ENCODE measurements at places on chromosomes 7 and 10.

DNA sequence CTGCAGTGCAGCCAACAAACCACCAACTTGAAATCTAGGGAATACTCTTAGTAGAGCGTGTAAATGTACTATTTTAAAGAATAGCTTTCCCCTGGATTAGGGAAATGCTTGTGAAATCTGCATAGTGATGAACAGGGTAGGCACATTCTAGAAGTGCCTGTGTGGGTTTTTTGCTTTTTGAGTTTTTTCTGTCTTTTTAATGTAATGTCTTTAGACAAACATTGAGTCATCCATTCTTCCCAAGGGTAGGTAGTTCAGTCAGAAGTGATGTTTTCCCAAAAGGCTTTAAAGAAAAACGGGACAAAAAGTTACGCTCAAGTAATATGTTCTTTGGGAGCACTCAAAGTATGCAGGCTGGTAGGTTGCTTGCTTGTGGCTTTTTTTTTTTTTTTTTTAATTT, 130.0 kb downstream of the AUTS2 start:
- DNase-seq, result no peak

DNA sequence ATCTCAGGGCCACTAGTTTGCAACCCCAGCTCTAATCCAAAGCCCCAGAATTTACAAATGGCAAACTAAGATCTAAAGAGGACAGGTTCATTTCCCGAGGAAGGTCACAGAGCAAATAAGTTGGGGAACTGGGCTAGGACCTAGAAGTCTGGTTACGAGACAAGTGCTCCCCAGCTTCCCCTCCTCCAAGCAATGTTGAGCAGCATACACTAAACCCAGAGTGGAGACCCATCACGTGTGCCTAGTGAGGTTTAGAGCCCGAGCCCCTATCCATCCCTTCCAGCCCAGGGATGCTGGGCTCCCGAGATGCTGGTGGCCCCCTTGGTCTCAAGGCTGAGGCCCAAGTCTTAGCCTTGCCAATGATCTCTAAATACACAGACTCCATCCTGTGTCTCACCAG, 209.5 kb upstream of the ZMIZ1 start:
- no peak for DNase-seq

DNA sequence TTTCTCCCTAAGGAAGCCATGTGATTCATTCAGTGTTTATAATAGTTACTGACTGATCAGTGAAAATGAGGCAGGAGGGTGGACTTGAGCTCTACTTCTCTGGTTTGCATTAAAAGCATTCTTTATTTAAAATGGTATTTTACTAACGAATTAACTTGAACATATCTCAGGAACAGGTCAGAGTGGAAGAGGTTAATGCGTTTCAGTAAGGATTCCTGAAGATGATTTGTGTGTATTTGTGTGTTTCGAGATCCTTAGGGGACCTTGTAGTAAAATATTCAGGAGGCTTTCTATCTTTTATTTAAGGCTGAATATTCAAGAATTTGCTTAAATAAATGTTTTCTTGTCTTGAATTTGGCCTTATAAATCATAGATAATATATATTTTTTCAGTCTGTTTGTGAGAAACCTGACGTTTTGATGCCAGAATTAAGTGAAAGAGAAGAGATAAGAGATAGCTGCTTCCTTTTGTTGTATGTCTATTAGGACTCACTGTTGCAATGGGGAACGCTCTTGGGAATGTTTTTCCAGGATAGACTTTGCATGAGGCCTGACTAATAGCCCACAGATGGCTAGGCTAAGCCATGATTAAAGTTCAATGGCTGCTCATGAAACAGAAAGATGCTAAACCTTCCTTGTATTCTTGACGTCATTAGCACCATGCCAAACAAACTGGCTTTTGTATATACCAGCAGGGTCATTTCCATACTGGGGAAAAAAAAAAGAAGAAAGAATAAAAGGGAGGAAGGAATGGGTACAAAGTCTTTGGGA, 93.8 kb upstream of the MTPN start:
- no peak for DNase-seq

- no peak for DNase-seq
These were observed 292.4 kb upstream of the SMIM30 start for GRCh38 chr7:113410796-113411195.

GRCh38 chr7:128858380-128859231, 4.0 kb upstream of the ATP6V1F start:
- DNase-seq, result no peak

DNA sequence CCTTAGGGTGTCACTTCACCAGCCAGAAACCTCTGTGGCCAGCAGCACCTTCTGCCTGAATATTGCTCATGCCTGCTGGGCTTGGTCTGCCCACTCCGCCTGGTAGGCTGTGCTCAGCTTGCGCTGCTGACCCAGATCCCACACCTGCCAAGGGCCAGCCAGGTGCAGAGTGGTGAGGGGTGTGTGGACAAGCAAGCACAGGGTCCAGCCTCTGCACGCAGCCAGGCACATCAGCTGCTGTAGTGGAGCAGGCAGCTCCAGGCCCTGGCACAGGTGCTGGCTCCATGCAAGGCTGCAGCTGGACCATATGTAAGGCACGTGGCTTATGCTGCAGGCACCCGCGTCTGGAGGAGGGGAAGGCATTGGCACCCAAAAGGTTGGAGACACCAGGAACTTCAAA, 567.4 kb downstream of the INHBA start:
- DNase-seq, result no peak

DNA sequence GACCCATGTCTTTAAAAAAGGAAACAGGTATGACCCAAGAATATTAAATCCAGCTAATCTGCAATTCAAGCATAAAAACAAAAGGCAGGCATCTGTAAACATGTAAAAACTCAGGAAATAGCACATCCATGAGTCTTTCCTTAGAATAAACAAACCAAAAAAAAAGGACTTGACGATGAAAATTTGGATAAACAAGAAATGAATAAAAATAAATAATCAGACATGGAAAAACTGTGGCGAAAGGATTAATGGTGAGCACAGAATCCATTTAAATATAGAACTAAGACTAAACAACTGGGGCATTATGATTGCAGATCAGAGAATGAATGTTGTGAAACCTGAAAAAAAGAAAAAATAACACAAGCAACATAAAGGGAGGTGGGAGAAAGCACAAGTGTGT, 170.1 kb downstream of the DOCK4 start:
- DNase-seq, result no peak

GRCh38 chr7:43757073-43757720, 1.3 kb upstream of the BLVRA start:
- no peak for DNase-seq

GRCh38 chr7:85041605-85042216, 145.1 kb downstream of the SEMA3D start:
- no peak for DNase-seq

DNA sequence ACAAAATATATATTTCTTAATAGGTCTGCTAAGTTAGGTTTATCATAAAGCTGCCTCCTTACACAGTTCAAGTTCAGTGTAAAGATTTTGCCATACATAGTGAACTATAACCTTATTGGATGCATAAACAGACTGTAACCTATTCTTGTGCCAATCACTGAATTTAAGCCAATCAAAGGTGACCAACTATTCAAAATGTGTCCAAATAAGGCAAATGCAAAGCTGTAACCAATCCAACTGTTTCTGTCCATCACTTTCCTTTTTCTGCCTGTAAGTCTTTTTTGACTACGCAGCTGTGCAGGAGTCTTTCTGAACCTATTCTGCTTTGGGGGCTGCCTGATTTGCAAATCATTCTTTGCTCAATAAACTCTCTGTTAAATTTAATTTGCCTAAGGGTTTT, 11.6 kb upstream of the DNMBP start:
- DNase-seq, result no peak

- DNase-seq, result no peak
These were observed 8.2 kb upstream of the CYP17A1 start for GRCh38 chr10:102845352-102845902.

DNA sequence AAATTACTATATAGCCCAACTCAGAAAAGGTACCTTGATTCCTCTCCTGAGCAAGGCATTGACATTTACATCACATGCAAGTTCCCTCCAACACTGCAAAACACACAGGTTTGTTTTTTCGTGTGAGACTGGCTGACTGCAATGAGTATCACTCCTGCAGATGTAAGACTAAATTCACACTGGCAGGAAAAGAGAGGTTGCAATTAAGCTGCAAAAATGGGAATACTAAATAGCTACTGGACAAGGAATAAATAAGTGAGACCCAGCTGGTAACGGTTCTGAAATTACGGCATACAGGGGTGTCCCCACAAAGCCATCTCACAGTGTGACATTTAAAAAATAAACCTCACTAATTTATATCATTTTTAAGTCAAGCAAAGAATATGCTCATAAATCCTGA, 97.3 kb downstream of the PIP4K2A start:
- no peak for DNase-seq

GRCh38 chr7:140691376-140692045, 5.0 kb upstream of the NDUFB2 start:
- DNase-seq, result no peak

DNA sequence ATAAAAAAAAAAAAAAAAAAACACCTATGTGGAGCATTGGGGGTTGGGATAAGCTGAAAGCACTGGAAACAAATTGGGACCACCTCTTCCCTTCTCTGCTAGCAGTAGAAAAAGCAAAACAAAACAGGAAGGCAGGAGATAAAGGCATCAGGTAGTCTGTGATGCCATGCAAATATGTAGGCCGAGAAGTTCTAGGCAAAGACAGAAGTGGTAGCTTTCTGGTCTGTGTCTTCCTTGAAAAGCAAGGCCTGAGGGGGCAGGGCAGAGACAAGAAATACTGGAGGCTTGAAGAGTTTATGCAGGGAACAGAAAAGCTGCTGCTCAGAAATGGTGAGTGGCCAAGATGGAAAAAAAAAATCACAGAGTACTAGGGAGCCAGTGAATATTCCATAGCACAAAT, 111.1 kb downstream of the ELMO1 start:
- no peak for DNase-seq

GRCh38 chr7:141073173-141073640, 657 bp upstream of the TMEM178B start:
- DNase-seq, result peak; percentile 48

GRCh38 chr7:143882020-143882603, 19.9 kb downstream of the TCAF1 start:
- no peak for DNase-seq

GRCh38 chr7:141700848-141701371, 1.1 kb downstream of the DENND11 start:
- DNase-seq, result peak; percentile 34

DNA sequence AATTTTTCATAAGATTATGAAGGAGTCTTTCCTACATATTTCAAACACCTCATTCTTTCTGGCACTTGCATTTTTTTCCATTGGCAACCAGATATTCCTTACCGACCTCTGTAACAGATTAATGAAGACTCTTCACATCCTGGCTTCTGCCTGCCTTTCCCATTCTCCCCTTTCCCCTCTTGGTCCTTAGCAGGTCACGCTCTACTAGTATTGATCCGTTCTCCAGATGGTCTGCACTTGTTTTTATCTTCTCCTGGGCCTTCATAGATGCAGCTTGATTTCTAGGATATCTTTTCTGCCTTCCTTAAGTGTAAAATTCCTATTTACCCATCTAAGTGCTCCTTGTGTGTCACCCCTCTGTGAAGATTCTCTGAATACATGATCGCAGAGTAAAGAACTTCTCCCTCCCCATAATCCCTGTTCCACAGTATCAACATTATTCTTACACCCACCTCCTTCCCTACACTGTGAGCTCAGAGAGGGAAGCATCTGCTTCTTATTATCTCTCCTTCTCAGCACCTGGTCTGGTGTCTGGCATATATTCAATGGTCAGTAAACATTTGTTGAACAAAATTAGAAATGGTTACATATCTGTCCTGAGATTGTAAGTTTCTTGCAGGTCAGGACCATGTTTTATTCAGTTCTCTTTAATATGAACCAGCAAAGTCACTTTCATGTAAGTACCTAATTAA, 654.2 kb downstream of the REEP3 start:
- DNase-seq, result no peak

GRCh38 chr7:40587419-40587818, 452.6 kb downstream of the SUGCT start:
- DNase-seq, result no peak

GRCh38 chr7:31123726-31124125, 71.6 kb downstream of the ADCYAP1R1 start:
- DNase-seq, result no peak

GRCh38 chr7:112084520-112084971, 121.7 kb downstream of the DOCK4 start:
- DNase-seq, result no peak

DNA sequence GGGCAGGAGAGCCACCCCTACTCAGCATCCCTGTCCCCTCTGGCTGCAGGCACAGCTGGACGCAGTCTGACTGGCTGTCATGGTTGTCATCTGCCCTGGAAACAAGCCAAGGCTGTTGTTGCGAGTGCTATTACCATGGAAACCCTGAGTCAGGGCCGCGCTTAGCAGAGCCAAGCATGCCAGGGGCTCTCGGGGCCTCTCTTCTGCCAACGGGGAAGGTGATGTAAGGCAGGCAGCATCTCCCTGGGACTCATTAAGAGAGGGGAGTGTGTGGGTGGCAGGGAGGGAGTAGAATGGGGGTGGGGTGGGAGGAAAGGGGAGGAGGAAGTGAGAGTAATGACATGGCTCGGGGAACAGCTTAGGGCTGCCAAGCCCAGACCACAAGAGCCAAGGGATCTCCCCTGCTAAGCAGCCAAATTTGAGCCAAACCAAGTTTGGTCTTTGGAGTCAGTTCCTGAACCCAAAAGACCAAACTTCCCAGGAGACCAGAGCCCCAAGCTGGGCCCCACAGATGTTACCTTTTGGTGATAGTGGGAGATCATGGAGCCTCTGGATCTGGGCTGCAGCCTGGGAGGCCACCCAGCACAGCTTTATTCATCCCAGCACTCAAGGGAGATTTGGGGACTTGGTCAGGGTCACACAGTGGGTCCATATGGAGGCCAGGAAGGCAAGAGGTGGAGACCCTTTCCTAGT, 67.6 kb downstream of the TMEM130 start:
- peak; percentile 80 for DNase-seq

DNA sequence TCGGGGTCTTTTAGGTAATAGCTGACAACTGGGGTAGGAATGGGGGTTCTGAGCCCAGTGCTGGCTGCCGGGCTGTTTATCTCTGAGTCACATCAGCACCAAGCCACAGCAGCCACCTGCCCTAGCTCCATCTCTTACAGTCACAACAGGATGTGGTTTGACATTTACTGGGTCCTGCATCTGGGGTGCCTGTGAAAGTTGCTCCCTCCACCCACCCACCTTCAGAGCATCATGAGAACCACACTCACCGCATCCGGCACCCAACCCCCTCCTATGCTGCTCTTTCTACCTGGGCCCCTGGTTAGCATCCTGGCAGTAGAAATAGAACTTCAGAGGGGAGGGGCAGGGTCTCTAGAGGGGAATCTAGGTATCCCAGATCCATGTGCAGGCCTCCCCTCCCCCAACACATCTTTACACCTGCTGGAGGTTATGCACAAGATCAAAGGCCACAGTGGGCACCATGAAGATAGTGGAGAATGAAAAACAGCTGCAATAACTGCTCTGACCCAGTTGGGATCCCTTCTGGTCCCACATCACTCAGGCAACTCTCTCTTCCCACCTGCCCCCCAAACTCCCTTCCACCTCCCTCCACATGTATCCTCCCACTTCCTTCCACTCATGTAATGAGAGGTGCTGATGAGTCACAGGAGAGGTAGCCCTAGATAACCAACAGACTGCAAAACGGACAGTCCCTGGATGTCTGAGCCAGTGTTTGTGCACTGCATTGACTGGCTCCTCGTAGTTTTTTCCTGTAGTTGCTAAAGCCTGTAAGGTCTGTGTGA, 38.2 kb downstream of the PRSS2 start:
- peak; percentile 66 for DNase-seq

GRCh38 chr10:89209718-89210117, 2.6 kb upstream of the CH25H start:
- DNase-seq, result no peak
